ENCODE measurements at places on chromosomes 16 and 17. TPM values are rescaled to one million over a fixed set of nuclear protein-coding genes. Genes with fewer than 3 reads are reported as not detected.

DNA sequence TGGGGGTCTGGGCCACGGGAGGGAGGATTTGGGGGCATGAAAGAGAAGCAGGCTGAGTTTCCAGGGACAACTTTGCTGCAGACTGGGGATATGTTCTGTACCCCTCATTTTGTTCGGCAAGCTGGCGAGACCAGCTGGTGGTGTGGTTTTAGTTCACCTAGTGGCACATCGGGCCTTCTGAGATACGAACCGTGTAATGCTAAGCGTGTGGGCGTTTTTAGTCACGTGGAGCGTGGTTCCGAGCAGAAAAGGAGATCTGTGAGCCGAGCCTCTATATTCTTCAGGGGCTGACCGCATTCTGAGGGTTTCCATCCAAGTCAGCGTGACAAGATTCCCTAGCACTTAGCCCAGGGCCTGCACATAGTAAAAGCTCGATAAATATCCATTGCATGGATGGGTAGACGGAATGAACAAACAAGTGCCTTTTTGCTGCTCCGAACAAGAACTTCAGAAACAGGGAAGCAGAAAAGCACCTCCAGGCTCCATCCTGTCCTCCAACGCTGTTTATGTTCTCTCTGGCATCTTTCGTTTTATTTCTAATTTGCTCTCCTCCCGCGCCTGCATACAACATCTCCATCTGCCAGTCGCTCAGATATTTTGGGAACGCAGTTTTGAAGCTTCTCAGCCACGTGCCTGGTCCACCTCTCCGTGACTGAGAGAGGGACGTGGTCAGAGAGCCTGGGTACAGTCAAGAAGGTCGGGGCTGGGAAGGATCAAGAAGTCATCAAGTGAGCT, 5.8 kb downstream of the SYT17 start:
- DNase-seq = no peak

- DNase-seq = no peak
Measured at GRCh38 chr16:48225456-48225855, 18.6 kb upstream of the LONP2 start.

GRCh38 chr16:76882105-76882504, 308.9 kb upstream of the MON1B start:
- DNase-seq = no peak

- no peak for DNase-seq
Measured at GRCh38 chr17:66444031-66444430, 141.6 kb downstream of the PRKCA start.

The DNAH9 gene
- total RNA-seq = not detected

The CLDN7 gene
- 13.2 TPM for total RNA-seq

The RUNDC3A gene
- not detected for total RNA-seq

The CACNG5 gene
- not detected for total RNA-seq

The KRT33A gene
- total RNA-seq = not detected

The SDK2 gene
- total RNA-seq = not detected
